Activated T-helper 1 cell treated with anti-CD3 and anti-CD28 coated beads, Interleukin-12 subunit alpha, Interleukin-12 subunit beta, Interleukin-2, Interleukin-4 antibody, amounts not matched to agents 30 ng/mL and 10 ng/mL and 1 ng/mL, durations not matched to agents 14 hours and 24 hours and 36 hours (primary cell): ENCODE measurements at places on chromosomes 7 and 10. TPM values are rescaled to one million over a fixed set of nuclear protein-coding genes. Genes with fewer than 3 reads are reported as not detected.

- DNase-seq: no peak
Measured at GRCh38 chr10:101749047-101750016, 26.6 kb downstream of the FGF8 start.

DNA sequence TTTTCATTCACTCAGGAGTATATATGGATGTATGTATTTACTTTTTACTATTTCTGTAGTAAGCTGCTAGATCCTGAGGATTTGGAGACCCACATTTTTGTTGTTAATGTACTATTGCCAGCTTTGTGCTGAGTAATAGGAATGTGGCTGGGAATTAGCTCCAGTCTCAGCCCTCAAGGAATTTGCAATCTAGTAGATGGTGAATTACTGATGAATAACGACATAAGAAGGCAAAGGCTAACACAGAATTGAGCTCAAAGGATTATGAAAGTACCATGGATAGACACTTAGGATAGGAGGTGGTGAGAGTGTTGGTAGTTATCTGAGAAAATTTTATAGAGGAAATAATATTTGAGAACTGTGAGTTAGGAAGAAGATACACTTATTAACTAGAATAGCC, 19.9 kb downstream of the CASD1 start:
- no peak for DNase-seq

GRCh38 chr10:13628661-13629060, 41.9 kb downstream of the PRPF18 start:
- no peak for DNase-seq

DNA sequence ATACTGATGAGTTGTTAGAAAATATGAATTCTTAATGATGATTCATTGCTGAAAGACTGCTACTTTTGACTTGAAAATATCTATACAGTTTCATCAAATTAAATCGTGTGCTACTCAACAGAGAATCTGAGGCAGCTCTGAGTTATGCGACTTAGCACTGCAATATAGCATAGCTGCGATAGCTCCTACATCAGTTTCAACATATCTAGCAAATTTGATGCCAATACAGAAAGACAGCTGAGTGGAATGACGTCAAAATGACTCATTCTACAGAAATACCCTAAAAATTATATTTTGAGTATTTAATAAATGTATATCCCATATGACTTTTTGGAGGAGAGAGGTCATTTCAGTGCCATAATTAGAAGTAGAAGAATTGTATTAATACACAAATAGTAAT, 1.1 kb upstream of the TARP start:
- DNase-seq: no peak

GRCh38 chr7:64183126-64183742, 23.8 kb upstream of the ZNF735 start:
- DNase-seq: no peak

The BCL7B gene
- 80.6 and 86.0 TPM in 2 replicates for total RNA-seq
